ENCODE measurements at places on chromosomes 13 and 19.

DNA sequence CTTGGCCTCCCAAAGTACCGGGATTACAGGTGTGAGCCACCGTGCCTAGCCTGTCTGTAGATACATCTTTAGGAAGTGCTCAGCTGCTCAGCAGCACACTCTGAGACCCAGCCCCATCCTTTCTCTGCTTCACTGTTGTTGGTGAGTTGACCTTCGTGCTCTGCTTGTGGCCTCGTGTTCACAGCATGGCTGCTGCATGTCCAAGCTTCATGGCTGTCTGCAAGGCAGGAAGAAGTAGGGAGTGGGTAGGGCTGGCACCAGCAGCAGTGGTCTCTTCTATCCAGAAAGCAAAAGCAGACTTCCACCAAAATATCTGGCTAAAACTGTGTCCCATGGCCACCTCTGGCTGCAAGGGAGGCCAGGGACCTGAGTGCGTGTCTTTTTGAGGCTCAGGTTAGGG lies 14.2 kb downstream of the B3GNT8 start:
- no peak for DNase-seq

GRCh38 chr13:30744681-30745077 lies 9.3 kb downstream of the ALOX5AP start:
- DNase-seq = no peak

GRCh38 chr19:56839652-56840450 lies 675 bp downstream of the PEG3 start:
- peak; percentile 1 for DNase-seq

GRCh38 chr19:35292421-35293362 lies 731 bp downstream of the MAG start:
- DNase-seq = no peak

- DNase-seq = no peak
Measured at GRCh38 chr19:29952646-29953045, 10.6 kb downstream of the URI1 start.

GRCh38 chr19:3527238-3527910 lies 11.6 kb upstream of the TEKTIP1 start:
- no peak for DNase-seq

Data from AG10803 (cell line).